CD4-positive, alpha-beta T cell treated with Interleukin-17A for 4 hours (primary cell): ENCODE measurements at places on chromosomes 5 and 9.

DNA sequence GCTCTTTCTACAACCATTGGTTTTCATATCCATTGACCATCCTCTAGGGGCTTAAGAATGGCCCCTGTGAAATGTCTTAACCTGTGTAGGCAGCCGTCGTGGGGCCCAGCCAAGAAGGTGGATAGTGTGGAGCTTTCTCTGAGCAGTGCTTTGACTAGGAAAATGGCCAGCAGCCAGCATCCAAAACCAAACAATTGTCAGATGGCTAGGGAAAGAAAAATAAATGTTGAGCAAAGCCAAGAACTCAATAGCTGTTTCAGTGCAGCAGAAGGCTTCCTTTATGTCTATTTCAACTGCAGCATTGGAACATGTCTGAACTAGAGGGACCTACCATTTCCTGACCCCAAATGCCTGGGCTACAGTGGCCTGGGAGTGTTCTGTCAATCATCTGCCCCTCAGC is 374.9 kb downstream of the TLE4 start:
- DNase-seq = no peak

DNA sequence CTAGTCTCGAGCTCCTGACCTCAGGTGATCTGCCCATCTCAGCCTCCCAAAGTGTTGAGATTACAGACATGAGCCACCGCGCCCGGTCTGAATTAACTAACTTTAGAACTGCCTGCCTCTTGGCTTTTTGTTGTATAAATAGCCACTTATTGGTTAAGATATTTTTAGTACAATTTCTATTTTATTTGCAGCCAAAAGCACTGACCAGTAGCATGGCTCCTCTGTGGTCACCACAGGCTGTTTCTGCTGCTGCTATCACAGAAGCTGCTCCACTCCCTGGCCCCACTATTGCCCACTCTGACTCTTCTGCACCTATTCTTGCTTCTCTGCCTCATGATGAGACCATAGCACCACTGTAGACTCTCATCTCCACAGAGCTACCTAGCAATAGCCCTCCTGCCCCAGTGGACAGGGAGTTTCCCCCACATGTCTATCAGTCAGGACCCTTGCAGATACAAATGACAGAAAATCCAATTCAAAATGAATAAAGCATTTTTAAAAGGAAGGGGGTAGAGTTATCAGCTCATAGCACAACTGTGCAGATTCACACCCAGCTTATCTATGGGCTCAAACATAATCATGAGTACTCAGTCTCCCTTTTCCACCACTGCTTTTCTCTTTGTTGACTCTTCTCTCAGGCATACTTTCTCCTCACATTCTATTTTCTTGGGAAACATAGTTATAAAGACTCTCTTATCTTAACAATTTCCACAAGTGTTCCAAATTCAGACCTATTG is 151.8 kb upstream of the EPB41L4A start:
- DNase-seq = no peak

DNA sequence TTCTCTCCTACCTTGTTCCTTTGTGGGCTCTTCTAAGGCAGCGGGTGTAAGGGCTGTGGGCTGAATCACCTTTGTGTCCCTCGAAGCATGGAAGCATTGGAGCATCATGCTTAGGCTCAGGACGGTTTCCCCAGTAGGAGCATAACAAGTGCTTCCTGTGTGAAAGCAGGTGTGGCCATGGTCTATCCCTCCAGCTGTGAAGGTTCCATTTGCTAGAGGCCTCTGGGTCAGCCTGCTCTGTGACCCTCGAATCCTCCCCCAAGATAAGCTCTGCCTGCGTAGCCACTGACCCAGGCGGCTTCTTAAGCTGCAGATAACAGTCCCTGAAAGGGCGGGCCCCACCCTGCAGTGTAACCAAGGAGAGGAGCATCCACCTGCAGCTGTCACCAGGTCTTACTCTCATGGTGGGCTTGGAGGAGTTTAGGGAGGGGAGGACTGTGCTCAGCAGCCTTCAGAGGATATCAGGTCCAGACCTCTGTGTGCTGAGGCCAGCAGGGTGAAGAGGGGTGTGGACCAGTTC is 8.4 kb upstream of the NDST1 start:
- DNase-seq = no peak

DNA sequence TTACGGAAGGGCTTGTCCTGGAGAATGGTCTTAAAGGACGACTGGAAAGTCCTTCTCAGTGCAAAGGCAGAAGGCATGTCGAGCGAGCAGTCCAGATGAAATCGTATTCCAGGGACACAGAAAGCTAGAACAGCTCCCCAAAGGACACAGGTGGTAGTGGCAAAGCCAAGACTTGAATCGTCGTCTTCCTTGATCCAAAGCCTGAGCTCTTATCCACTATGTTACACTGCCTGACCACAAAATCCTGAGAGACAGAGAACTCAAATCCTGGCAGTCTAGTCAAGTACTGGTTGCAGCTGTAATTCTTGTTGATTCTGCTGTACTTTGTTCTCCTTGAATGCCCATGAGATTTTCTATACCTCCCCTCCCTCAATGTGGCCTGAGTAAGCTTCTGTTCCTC is 198.7 kb downstream of the TARS1 start:
- DNase-seq = no peak

DNA sequence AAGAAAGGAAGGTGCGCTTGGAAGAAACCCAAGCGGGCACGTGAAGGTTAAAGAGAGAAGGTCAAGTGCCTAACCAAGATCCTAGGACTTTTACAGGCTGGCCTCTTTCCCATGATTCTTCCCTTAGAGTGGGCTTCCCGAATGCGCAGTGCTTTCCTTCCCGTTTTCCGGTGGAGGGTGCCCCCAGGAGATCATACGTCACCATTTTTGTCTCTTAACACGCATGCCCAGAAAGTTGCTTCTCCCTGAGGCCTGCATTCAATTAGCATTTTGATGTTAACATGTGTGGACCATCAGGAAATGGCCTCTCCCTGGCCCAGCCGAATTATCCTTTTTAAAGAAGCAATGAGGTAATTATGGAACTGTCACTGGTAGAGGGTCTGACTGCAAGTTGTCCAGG is 1.9 kb upstream of the RUSC2 start:
- DNase-seq = no peak

- DNase-seq = no peak
Observed at GRCh38 chr9:27545471-27545870, 15.9 kb upstream of the MOB3B start.

GRCh38 chr5:141978389-141978788 is 9.5 kb downstream of the RNF14 start:
- no peak for DNase-seq

DNA sequence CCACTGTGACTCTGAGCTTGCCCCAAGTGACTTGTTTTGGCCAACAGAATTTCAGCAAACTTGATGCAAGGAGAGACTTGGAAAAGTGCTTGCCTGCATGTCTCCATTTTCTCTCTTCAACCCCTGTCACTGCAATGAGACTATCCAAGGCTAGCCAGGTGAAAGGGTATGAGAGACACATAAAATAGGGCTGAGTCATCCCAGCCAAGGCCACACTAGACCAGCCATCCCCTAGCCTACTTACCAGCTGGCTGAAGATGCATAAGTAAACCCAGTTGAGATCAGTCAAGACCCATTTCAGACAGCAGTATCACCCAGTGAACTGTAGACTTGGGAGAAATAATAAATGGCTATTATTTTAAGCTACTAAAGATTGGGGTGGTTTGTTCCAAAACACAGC is 52.9 kb upstream of the VLDLR start:
- no peak for DNase-seq

DNA sequence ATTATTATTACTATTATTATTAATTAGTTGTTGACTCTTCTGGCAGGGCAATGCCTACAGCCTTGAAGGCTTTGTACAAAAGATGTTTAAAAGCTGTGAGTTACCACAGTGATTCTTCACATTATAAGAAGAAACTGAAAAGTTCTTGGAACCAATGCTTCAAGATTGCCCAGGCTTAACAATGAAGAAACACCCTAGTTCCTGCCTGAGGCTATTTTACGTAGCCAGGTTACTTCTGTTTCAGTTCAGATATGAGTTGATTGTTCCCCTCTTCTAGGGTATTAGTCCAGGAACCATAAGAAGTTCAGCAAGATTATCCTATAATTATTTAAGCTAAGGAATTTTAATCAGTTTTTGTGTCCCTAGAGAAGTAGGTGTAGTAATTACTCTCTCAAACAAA is 154.6 kb upstream of the CDH12 start:
- DNase-seq = no peak

DNA sequence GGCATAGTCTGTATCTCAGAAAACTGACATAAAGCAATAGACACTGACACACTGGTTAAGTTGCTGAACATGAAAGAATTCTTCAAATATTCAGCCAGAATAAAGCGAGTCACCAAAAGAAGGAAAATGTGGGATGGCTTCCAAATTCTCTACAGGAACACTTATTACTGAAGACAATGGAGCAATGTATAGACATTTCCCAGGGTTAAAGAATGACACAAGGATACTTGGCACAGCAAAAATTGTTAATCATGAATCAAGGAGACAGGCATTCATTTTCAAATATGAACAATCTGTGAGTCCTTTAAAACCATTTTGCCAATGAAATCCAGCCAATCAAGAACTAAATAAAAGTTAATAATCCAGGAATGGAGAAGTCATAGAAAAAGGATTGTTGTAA is 92.5 kb downstream of the MTX3 start:
- no peak for DNase-seq

- DNase-seq = peak; percentile 16
Observed at GRCh38 chr9:96618209-96619123, 1.2 kb downstream of the CDC14B start.

DNA sequence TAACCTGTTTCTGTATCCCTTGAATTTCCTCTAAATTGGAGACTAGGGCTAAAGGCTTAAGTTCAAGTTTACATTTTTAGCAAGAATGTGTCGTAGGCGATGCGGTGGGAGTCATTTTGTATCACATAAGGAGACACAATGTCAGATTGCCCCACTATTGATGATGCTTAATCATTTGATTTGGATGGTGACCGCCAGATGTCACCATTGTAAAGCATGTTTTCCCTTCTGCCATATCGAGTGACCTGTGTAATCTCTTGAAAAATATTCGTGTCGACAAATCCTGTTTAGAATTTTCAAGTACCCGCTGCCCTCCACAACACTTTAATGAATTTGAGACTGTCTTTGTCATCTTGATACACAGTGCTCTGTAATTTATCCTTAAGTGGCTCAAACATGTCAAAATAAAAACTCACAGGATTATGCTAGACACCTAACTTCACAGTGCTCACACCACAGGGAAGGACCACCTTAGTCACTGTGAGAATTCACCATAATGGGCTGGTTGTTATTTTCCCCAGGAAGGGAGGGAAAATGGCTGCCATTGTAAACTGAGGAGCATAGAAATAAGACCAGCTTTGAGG is 34.5 kb upstream of the SLC46A2 start:
- no peak for DNase-seq

DNA sequence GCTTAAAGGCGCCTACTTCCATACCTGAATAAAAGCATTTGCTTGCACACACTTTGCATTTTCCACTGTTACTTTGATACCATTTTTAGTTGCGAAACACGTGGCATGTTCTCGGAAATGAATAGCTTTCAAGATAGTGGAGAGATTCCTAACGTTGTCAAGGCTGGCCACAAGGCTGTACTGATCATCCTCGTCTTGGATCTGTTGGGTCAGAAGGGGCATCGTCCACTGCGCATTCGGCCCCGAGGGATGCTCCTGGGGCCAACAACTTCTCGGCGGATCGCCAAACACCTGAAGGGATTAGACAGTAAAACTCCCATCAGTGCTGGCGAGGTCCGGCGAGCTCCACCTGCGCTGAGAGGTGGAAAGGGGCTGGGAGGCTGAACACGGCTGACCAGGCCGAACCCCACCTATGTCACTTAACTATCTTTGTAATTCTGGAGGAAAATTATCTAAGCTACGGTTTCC is 599 bp downstream of the RAD1 start:
- DNase-seq = no peak

DNA sequence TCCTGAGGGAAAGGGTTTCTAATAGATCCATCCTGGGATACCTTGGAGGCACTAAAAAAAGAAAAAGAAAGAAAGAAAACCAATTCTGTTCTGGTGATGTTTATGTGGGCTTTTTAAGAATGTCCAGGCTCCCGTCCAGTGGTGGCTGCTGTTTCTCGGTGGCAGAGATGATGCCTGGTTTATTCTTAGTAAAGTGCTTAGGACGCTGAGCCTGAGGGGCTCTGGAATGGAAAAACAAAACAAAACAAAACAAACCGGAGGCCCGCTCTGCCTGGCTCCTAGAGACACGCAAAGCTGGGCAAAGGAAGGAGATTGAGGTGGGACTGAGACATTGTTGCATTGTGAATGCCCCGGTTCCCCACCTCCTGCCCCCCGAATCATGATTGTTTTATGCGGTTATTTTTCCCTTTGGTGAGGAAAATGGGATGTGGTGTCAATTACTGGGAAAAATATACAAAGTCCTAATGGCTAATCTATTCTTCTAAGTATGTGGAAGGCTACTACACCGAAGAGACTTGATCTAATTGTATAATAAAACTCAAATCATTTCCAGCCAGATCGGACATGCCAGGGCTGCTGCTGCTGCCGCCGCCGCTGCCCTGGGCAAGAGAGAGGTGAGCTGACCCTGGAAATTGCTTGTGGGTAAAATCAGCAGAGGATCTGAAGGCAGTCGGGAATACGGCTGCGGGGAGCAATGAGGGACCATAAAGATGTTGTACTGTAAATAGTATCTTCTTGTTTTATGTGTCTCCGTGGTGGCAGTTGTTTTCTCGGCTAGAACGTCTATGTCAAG is 644.9 kb downstream of the CCDC171 start:
- no peak for DNase-seq
